Type B pancreatic cell (in vitro differentiated cells): ENCODE measurements at places on chromosomes 7 and 10. TPM values are rescaled to one million over a fixed set of nuclear protein-coding genes. Genes with fewer than 3 reads are reported as not detected.

DNA sequence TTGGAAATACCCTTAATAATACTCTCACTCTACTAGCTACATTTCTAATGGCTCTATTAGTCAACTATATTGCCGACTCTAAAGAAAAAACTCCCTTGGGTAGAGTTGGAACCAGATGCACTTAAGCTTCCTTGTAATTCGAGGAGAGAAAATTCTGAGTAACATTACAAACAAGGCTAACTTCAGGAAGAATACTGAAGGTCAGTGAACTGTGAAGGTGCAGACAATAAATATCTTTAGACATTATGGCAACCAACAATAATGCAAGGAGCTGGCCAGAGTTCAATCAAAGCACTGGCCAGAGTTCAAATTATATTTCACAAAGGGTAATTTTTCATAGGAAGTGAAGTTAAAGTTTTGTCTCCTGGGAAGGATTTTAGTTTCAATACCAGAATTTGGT lies 40.7 kb upstream of the MRLN start:
- peaks cover 56% of the 10 kb centered on the region for H3K36me3 ChIP-seq
- no peaks in the 10 kb centered on the region for H3K27me3 ChIP-seq
- H3K27ac ChIP-seq, result no peak overlapping the region
- DNase-seq, result no peak

GRCh38 chr7:34772296-34772938 lies 114.4 kb downstream of the NPSR1 start:
- no peak overlapping the region for H3K27ac ChIP-seq
- DNase-seq, result no peak
- H3K27me3 ChIP-seq, result no peaks in the 10 kb centered on the region
- no peak overlapping the region for H3K4me3 ChIP-seq
- no peaks in the 10 kb centered on the region for H3K36me3 ChIP-seq

Gene SFRP5
- 5.7 and 9.6 TPM in 2 replicates for total RNA-seq

DNA sequence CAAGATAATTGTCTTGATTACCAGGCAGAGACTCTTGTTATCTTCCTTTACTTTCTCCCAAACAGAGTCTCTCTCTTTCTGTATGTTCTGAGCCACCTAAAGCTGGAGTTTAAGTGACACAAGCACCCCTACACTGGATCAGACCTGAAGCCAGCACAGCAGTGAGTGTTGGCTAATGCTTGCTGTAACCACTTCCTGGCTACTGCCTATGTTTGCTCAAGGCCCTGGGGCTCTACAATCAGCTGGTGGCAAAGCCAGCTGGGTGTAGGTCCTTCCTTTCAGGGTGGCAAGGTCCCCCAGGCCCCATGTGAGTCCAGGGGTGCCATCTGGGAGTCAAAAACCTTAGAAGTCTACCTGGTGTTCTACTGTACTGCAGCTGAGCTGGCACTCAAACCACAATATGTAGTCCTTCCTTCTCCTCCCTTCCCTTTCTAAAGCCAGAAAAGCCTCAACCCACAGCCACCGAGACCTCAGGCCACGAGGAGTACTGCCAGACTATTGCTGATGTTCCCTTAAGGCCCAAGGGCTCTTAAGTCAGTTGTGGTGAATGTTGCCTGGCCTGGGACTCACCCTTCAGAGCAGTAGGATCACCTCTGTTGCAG lies 416.3 kb downstream of the ADRA2A start:
- no peaks in the 10 kb centered on the region for H3K36me3 ChIP-seq
- H3K27ac ChIP-seq, result no peak overlapping the region
- H3K27me3 ChIP-seq, result peaks cover 4% of the 10 kb centered on the region

DNA sequence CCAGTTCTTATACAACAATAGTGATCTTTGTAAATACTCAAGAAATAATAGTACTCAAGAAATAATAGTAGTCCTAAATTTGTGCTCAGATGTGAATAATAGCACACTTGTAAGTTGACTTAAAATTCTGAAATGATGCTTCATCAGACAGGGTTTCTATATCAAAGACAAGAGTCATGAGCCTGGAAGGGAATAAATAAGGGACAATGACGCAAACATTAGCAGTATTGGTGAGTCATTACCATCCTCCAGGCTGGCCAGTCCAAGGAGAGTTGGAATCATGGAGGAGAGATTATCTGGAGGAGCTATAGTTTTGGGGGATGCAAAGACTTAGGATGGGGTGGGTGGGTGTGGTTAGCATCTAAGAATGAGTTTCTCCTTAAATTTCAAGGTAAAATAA lies 6.1 kb upstream of the SH3PXD2A start:
- peaks cover 17% of the 10 kb centered on the region for H3K4me1 ChIP-seq
- DNase-seq, result no peak
- H3K27ac ChIP-seq, result no peak overlapping the region
- H3K27me3 ChIP-seq, result peaks cover 6% of the 10 kb centered on the region

Gene FAM237B
- total RNA-seq, result not detected in 2 replicates

DNA sequence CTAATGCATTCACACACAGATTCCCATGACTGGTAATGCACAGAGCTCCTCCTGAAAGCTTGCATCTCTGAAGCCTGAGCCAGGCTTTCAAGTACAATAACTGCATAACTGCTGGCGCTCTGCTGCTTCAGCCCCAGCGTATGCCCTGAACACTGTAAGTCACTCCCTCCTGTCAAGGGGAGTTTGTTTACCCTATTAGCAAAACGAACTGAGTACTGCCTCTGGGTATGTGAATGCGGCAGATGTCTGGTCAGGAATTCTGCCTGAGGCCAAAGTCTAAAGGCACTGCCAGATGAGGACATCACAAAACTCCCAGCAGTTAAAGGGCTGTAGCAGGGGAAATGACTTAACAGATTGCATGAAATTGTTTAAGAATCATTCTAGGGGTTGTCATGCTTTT lies 97.7 kb downstream of the NRCAM start:
- no peaks in the 10 kb centered on the region for H3K27me3 ChIP-seq
- peak overlapping the region; percentile 1 for H3K27ac ChIP-seq
- no peak overlapping the region for H3K4me3 ChIP-seq
- H3K36me3 ChIP-seq, result no peaks in the 10 kb centered on the region
- H3K4me1 ChIP-seq, result no peaks in the 10 kb centered on the region

GRCh38 chr7:128869944-128870285 lies 7.3 kb downstream of the ATP6V1F start:
- peak overlapping the region; percentile 75 for H3K4me3 ChIP-seq
- peaks cover 30% of the 10 kb centered on the region for H3K4me1 ChIP-seq
- DNase-seq, result no peak
- H3K27ac ChIP-seq, result no peak overlapping the region
- peaks cover 36% of the 10 kb centered on the region for H3K27me3 ChIP-seq

DNA sequence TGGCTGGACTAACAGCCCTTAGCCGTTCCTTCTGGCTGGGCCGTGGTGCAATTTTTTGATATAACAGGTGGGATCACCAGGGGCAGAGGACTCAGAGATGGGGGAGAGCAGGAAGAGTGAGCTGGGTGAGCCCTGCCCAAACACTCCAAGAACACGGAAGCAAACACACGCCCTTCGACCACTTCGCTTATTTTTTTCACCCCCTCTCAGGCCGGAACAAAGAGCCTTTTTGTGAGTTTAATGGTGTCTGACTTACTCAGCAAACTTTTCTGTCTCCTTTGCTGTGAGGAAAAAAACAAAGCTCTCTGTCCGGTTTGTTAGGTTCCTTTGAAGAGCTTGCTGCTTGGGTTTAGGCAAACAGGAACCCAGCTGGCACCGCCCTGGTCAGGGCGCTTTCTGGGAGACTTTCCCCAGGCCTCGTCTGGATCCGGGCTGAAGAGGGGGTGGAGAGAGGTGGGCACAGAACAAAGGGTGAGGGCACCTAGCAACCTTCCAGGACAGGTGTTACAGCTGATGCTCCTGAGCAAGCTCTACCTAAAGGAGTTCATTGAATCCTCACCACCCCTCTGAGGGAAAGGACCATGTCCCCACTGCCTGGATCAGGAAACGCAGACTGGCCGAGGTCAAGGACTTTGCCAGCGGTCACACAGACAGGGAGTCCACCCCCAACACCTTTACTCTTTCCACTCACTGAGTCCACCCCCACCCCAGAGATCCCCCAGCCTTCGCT lies 23.3 kb downstream of the CALML3 start:
- peaks cover 4% of the 10 kb centered on the region for H3K36me3 ChIP-seq
- H3K27ac ChIP-seq, result no peak overlapping the region
- no peak overlapping the region for H3K4me3 ChIP-seq
- H3K27me3 ChIP-seq, result no peaks in the 10 kb centered on the region

Gene CRPPA
- total RNA-seq, result 2.8 and 2.9 TPM in 2 replicates

Gene TMEM60
- 16.1 and 17.0 TPM in 2 replicates for total RNA-seq

Gene PDE6C
- total RNA-seq, result not detected in 2 replicates

DNA sequence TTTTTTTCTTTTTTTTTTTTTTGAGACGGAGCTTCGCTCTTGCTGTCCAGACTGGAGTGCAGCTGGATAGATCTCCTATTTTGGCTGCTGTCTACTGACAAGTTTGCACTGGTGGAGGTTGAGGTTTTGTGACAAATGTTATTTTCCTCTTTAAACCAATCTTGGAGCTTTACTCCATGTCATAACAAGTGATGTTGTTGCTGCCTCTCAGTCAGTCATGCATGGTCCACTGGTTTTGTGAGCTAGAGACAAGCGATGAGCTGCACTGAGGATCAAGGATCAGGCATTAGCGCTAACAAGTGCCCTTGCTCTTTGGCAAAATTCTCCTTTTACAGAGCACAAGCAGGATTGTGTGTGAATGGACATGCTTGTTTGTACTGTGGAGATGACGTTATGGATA lies 805 bp upstream of the WDFY4 start:
- H3K27me3 ChIP-seq, result no peaks in the 10 kb centered on the region
- peak; percentile 4 for DNase-seq
- H3K4me3 ChIP-seq, result no peak overlapping the region
- H3K27ac ChIP-seq, result no peak overlapping the region

Gene CLDN3
- total RNA-seq, result 13.6 and 41.7 TPM in 2 replicates

Gene ELFN1
- 5.7 and 5.8 TPM in 2 replicates for total RNA-seq

- peak overlapping the region; percentile 99 for H3K4me3 ChIP-seq
- H3K36me3 ChIP-seq, result peaks cover 12% of the 10 kb centered on the region
- H3K27ac ChIP-seq, result peak overlapping the region; percentile 100
- peaks cover 27% of the 10 kb centered on the region for H3K4me1 ChIP-seq
- no peaks in the 10 kb centered on the region for H3K27me3 ChIP-seq
These were observed 1.8 kb downstream of the HNRNPF start for GRCh38 chr10:43407148-43407575.

- DNase-seq, result no peak
- no peak overlapping the region for H3K27ac ChIP-seq
- H3K27me3 ChIP-seq, result peaks cover 13% of the 10 kb centered on the region
- H3K4me3 ChIP-seq, result no peak overlapping the region
- H3K4me1 ChIP-seq, result no peaks in the 10 kb centered on the region
- H3K36me3 ChIP-seq, result no peaks in the 10 kb centered on the region
These were observed 52.4 kb upstream of the PFKP start for GRCh38 chr10:3014968-3015367.

DNA sequence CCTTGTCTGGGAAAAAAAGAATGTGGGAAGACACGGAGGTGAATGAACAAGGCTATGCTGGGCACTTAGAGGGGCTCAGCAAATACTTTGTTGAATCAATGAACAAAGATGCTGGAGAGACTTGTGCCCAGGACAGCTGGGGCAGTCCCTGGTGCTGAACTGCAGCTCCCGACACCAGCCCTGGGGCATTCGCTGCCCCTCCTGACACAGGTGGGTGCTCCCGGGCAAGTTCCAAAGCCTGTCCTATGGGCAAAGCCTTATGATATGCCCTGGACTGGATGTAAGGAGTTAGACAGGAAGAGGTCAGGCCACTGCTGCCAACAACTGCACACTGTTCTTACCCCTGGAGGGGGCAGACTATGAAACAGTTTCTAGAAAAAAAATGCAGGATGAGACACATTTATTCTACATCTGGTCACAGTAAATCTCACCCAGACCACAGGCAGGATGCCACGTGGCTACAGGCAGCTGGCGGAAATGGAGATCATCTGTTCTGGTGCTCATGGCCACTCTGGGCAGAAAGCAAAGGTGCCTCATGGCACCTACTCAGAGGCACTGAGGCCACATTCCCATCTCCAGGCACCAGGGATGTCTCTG lies 21.9 kb upstream of the FRAT2 start:
- H3K4me1 ChIP-seq, result peaks cover 7% of the 10 kb centered on the region
- H3K27ac ChIP-seq, result peak overlapping the region; percentile 3
- DNase-seq, result no peak
- peaks cover 9% of the 10 kb centered on the region for H3K36me3 ChIP-seq

DNA sequence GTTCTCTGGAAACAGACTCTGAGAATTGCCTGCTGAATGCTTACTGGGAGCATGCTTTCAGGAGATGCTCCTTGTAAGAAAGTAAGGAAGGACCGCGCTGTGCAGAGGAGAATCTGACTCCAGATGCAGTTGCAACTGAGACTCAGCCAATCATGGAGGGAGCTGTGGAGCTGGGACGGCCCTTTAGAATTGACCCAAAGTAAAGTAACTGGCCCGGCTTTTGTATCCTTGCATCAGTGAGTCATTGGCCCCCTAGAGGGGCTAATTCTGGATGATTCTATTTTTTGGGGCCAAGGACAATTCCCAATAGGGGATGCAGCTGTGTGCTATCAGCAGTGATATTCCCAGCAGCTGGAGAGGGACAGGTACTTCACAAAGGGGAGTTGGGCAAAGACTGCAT lies 170.4 kb downstream of the PTEN start:
- H3K4me1 ChIP-seq, result no peaks in the 10 kb centered on the region
- H3K27me3 ChIP-seq, result no peaks in the 10 kb centered on the region
- no peak for DNase-seq

- peaks cover 46% of the 10 kb centered on the region for H3K4me1 ChIP-seq
- H3K27ac ChIP-seq, result peak overlapping the region; percentile 99
- no peaks in the 10 kb centered on the region for H3K27me3 ChIP-seq
- peaks cover 3% of the 10 kb centered on the region for H3K36me3 ChIP-seq
- peak overlapping the region; percentile 92 for H3K4me3 ChIP-seq
These were observed 438 bp downstream of the ARID5B start for GRCh38 chr10:61901829-61902444.

DNA sequence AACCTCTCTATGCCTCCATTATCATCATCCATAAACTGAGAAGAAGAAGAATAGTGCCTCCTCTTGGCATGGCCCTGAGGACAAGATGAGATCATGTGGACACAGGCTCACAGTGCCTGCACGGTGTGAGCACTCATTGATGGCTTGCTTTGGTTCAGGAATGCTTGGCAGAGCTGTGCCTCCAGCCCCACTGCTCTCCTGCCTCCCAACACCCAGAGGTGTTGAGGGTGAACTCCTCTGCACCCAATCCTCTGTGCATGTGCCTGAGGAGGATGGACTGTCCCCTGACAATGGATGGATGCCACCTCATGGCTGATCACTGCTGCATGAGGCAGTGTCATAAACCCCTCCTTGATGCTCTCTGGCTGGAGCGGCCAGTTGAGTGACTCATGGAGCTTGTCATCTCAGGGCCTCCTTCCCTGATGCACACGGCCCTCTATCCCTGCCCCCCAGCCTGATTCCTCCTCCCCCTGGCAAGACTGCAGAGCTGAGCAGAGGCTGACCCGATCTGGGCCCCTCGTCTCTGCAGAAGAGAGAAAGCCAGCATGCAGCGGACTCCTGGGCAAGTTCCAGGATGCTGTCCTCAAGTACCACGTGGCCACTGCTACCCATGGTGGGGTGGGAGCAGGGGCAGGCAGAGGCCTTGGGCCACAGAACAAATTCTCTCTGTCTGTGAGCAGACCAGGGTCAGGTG lies 136.3 kb downstream of the KCNMA1 start:
- H3K4me1 ChIP-seq, result peaks cover 29% of the 10 kb centered on the region
- H3K27ac ChIP-seq, result no peak overlapping the region
- no peaks in the 10 kb centered on the region for H3K36me3 ChIP-seq

GRCh38 chr10:97924678-97925077 lies 75.0 kb downstream of the GOLGA7B start:
- H3K4me1 ChIP-seq, result no peaks in the 10 kb centered on the region
- peaks cover 52% of the 10 kb centered on the region for H3K27me3 ChIP-seq
- no peak overlapping the region for H3K27ac ChIP-seq
- no peak overlapping the region for H3K4me3 ChIP-seq

Gene DYDC2
- total RNA-seq, result 1.1 TPM in 1 of 2 replicates, not detected in the other
